ENCODE measurements at places on chromosomes 1 and 21.

GRCh38 chr1:156356875-156357534, 12.0 kb upstream of the RHBG start:
- DNase-seq: peak; percentile 64

- no peak for DNase-seq
These were observed 176.3 kb upstream of the EDN2 start for GRCh38 chr1:41660570-41661427.

GRCh38 chr1:16076031-16076864, 2.8 kb upstream of the FAM131C start:
- DNase-seq: no peak

DNA sequence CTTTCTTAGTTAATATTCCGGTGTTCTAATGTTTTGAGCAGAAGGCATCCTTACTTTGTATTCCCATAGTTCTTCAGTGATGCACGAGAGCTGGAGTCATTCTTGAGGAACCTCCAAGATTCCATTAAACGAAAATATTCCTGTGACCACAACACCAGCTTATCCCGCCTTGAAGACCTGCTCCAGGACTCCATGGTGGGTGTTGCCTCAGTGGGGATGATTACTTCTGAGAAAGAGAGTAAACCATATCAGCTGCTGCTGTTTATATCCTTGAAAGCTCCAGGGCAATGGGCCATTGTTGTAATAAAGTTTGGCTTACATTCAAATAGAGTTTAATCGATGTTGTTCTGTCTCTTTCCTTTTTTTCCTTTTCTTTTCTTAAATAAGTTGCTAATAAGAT, 93.1 kb downstream of the MACF1 start:
- no peak for DNase-seq

DNA sequence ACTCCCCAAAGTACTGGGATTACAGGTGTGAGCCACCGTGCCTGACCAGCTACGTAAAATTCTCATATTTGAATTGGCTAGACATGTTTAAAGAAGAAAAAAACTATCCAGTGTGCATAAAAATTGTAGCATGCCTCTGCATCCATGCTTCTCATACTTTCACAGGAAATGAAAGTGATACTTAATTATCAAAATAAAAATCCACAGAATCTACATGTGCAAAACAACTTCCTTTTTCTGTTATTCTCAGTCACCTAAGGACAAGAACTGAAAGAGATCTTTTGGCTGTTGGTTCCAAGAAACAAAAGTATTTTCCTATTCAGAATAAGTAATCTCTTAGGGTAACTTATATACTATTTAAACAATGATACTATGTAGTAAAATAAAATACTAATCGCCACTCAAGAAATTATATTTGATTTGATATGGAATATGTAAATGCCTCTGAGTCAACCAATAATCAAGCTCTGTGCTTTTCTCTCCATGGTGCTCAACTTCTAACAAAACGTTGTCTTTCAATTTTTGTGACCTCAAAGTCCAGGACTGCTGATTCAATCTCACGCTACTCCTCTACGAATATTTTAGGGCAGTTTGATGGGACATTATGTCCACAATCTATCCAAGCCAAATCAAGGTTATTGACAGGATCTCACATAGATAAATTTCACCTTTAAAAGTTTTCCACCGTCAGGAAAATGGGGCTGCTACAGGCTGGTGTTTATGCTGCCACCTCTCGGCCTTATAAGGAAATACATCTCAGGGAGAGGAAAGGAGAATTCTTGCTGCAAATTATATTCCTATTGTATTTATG, 102.7 kb downstream of the ZNF281 start:
- DNase-seq: no peak

GRCh38 chr1:231856894-231857293, 230.3 kb downstream of the DISC1 start:
- DNase-seq: no peak

GRCh38 chr1:101130673-101131072, 105.1 kb upstream of the DPH5 start:
- no peak for DNase-seq

- no peak for DNase-seq
These were observed 804.8 kb downstream of the USP25 start for GRCh38 chr21:16534408-16535101.

- no peak for DNase-seq
These were observed 17.7 kb downstream of the TP73 start for GRCh38 chr1:3669971-3670431.

GRCh38 chr1:152515434-152515783, 1.1 kb downstream of the CRCT1 start:
- no peak for DNase-seq

- no peak for DNase-seq
These were observed 12.9 kb downstream of the MORN1 start for GRCh38 chr1:2378441-2378851.
